ENCODE measurements at places on chromosomes 13 and 19. TPM values are rescaled to one million over a fixed set of nuclear protein-coding genes. Genes with fewer than 3 reads are reported as not detected.

- no peak for DNase-seq
Measured at GRCh38 chr19:5698635-5699422, 8.7 kb downstream of the RPL36 start.

GRCh38 chr13:25927363-25927762 lies 124.5 kb downstream of the SHISA2 start:
- DNase-seq, result no peak

DNA sequence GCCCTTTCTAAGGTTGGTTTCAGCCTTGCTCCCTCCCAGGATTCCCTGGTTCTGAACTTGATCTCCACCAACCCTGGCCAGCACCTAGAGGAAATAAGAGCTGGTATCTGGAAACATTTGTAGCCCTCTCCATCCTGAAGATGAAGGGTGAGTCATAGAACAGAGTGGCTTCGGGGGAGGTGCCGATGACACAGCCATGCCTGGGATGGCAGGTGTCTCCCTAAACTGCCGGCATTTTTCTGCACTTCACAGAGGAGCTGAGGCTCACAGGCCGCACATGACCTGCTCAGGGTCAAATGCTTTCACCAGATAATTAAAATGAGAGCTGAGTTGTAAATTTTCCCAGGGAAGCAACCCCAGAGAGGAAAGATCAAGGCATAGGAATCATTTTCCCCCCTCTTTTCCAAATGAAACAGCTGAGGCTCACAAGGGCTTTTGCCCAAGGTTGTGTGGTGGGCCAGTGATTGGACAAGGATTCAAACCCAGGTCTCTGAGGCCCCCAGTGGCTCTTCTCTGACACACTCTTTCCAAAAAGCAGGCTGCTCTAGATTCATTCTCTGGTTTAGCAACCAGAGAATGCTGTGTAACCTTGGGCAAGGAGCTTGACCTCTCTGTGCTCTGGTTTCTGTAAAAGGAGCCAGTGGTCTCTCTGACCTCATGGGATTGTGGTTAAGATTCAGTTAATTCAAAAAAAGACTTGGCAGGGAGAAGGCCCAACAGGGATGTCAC lies 1.2 kb upstream of the SLC25A42 start:
- DNase-seq, result no peak

SPRED3 gene
- 7.0 TPM for total RNA-seq

All from mesothelial cell of epicardium (in vitro differentiated cells).